ENCODE measurements at places on chromosomes 16 and 17. TPM values are rescaled to one million over a fixed set of nuclear protein-coding genes. Genes with fewer than 3 reads are reported as not detected.

The SUPT6H gene
- 26.3 TPM for total RNA-seq

The HNF1B gene
- total RNA-seq = not detected

The KRTAP2-1 gene
- not detected for total RNA-seq

The KRT12 gene
- total RNA-seq = not detected

The NOB1 gene
- total RNA-seq = 24.8 TPM

The ARHGAP44 gene
- total RNA-seq = 0.32 TPM

Data from epithelial cell of umbilical artery (primary cell).